Aorta (tissue), 5 donors: ENCODE measurements at places on chromosomes 7 and 10.

GRCh38 chr7:105296491-105296890, 92.2 kb downstream of the SRPK2 start:
- DNase-seq = no peak

DNA sequence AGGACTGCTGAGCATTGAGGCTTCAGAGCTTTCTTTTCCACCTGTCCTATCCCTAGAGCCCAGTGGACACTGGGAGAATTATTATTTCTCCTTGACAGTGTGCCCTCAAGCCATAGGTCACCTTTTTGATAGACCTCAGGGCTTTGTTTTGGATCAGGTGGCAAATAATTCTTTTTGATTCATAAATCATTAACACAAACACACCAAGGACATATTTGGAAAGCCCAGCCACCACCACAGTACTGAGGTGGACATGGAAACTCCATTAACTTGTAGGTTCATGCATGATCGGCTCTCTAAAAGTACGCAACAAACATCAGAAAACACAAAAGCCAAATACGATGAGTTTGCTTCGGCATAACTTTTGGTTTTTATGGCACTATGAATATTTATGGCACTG, 17.8 kb upstream of the PLEKHS1 start:
- no peak for DNase-seq

DNA sequence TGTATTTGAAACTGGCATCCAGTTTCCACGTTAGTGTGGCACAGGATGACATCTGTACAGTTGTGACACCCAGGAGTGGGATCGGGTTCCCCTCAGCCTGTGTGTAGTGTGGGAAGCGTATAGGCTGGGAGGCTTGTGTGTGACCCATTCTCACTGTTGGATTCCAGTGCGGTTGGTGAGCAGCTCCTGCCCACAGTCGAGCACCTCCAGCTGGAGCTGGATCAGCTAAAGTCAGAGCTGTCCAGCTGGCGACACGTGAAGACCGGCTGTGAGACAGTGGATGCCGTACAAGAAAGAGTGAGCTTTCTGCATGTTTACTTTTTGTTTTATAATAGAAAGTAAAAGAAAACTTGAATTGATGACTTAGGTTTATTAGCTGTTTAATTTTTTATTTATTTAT, 18.7 kb upstream of the GET4 start:
- no peak for DNase-seq

- no peak for DNase-seq
Observed at GRCh38 chr10:120813085-120813484, 38.1 kb upstream of the WDR11 start.

- no peak for DNase-seq
Observed at GRCh38 chr10:69810675-69811397, 9.1 kb downstream of the COL13A1 start.
